ENCODE measurements at places on chromosomes 12 and 14.
A peak's percentile ranks its signal among the peaks of the same experiment; 100 is the strongest.

GRCh38 chr12:13223941-13224340 is 27.4 kb downstream of the EMP1 start:
- DNase-seq: no peak

DNA sequence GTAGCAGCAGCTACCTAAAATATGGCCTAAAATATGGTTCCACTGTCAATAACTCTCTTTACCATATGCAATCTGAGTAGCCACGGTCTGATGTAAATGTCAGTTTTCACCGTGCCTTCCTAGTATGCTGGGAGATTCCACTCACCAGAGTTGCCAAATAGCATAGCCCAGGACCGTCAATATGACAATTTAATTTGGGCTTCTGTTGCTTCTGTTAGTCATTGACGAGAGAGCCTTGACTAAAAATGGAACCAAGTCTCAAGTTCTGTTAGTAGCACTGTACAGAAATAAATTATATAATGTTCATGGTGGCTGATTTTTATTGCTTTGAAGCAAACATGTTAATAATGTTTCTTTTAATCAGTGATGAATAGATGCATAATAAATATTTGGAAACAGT is 348.4 kb downstream of the BCAT1 start:
- DNase-seq: no peak

GRCh38 chr14:77574446-77575115 is 41.9 kb downstream of the SPTLC2 start:
- no peak for DNase-seq

- DNase-seq: no peak
Observed at GRCh38 chr12:88572781-88573549, 7.3 kb downstream of the KITLG start.

GRCh38 chr12:99053616-99054362 is 408.7 kb downstream of the APAF1 start:
- DNase-seq: no peak

DNA sequence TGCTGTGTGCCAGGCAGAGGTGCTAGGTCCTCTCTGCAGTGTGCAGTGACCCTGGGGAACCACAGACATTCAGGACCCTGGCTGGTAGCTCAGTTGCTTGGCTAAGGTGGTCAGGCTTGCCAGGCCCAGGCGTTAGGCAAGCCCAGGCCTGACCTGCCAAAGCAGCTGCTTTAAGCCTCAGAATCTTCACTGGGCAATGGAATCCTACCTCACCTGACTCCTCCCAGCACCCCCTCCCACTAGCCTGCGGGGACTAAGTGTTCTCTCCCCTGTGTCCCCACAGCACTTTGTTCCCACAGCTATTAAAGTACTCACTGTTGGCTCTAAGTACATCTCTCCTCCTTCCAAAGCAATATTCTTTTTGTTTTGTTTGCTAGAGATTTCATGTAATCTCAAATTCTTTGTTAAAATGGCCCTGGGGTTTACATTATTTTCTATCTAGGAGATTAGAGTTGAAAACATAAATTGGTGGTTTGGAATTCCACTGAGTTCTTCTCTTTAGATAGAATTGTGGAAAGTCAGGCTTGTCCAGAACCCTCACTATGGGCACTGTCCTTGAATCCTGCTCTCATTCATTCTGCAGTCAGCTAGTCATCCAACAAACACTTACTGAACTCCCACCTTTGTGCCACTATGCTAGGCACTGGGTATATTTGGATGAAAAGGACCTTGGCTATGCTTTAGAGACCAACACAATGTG is 44.4 kb downstream of the DGLUCY start:
- no peak for DNase-seq

DNA sequence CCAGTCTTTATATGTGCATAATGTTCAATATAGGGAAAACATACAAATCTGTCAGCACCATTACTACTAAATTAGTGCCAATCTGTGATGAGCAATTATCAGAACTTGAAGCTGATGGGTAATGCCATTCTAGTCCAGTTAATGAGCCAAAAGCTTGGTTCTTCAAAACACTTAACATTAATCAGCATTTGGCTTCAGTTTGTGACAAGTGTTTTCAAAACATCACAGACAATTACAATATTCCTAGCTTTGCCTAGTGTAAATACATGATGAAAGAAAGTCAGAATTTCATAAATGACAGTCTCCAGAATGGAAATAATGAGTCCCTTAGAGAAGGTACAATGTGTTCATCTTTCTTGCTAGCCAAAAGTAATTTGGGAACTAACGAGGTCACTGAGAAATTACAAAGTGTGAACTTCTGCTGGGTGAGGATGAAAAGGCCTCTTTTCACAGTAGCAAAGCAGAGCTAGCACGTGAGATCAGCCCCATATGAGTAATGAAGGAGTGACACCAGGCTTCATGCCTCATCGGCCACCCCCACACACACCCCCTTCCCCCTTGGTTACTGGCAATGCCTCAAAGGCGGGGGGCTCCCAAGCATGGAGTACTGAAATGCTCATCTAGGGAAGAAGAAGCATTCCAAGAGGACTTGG is 180.6 kb upstream of the EEA1 start:
- peak; percentile 81 for DNase-seq

GRCh38 chr12:27331291-27331926 is 1.2 kb upstream of the BMAL2 start:
- DNase-seq: no peak

- peak; percentile 42 for DNase-seq
Observed at GRCh38 chr12:15151161-15152091, 69.8 kb downstream of the RERG start.

DNA sequence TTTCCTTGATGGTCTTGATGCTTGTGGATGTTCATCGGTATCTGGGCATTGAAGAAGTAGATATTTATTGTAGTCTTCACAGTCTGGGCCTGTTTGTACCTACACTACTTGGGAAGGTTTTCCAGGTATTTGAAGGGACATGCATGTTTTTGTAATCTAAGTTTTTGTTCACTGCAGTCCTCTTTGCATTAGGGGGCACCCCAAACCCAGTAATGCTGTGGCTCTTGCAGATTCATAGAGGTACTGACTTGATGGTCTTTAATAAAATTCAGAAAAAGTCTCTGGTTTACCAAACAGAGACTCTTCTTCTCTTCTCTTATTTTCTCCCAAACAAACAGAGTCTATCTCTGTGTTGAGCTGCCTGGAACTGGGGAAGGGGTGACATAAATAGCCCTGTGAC is 150.9 kb upstream of the SLC16A7 start:
- DNase-seq: no peak

GRCh38 chr12:105418229-105418628 is 87.7 kb downstream of the C12orf75 start:
- no peak for DNase-seq

DNA sequence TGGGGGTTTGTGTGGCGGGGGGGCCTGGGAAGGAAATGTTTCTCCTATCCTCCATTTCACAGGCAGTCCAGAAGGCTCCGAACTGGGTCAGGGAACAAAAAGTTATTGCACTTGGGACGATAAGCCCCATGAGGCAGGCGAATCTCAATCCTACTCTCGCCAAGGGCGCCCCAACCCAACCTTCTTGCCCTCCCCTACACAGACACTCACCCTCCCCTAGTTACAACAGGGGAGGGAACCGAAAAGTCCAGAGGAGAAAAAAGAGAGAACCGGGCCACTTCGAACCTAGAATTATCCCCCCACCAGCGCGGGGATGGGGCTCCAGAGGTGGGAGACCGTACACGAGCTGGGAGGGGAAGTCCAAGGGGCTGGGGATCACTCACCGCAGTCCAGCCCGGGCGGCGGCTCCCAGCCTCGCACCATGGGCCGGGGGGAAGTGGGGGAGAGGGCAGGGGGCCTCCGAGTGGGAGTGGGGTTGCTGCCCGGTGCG is 357 bp downstream of the HOMEZ start:
- no peak for DNase-seq

DNA sequence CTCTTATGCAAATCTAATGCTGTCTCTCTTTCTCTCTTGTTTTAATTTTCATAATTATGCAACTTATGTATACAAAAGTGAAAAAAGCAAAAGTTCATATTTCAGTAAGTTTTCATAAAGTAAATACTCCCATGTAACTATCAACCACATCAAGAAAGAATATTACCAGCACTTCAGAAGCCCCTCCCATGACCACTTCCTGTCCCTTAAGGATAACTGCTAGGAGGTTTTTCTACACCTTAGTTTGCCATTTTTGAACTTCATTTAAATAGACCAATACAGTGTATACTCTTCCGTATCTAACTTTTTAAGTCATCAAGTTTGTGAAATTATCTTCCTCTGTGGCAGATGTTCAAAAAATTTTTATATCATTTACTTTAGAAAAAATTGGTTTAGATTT is 547 bp upstream of the OR4K15 start:
- DNase-seq: no peak

DNA sequence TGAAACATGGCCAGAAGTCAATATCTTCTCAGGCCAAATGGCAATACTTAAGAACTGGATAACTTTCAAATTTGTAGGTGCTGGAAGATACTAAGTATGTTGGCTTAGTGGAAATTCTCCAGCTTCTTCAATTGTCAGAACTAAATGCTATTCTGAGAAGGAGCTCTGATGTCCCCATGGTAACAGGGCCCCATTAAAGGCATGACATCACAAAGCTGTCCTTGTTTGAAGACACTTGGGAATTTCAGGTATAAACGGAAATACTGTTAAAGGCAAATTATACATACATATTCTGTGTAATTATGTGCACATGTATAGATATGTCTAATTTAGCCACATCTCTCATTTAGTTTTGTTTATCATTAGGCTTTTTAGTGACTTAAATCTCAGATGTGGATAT is 210.0 kb upstream of the SEL1L start:
- DNase-seq: no peak

DNA sequence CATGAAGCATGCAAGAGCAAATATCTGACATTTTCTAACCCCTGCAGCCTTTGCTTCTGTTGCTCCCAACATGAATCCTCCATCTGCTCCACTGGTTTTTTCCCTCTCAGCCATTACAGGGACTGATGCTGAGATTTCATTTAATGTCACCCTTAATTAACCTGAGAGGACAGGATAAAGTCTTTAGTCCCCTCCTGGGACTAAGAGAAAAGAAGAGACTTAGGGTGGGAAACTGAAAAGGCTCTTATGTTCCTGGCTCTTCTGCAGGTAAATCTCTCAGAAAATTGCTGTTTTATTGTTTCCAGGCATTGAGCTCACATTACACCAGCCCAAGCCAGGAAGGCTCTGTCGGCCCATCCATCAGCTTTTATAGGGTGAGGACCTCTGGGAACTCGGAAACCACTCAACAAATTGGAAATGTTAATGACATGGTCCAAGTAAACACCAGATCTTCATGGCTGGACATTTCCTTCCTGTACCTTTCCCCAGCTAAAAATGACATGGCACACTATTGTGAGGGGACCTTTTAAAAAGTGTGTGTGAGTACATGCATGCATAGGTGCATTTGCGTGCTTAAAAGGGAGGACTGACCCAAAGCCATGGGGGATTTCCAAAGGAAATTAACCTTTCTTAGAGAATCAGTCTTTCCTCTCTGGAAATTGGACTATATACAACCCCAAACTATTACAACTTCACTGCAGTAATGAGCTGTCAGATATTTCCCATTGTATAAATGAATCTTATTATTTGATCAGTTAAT is 408.1 kb upstream of the TMTC1 start:
- DNase-seq: no peak

GRCh38 chr14:22614240-22614799 is 16.2 kb downstream of the ABHD4 start:
- no peak for DNase-seq

- no peak for DNase-seq
Observed at GRCh38 chr12:31003861-31004640, 69.6 kb upstream of the DDX11 start.

- no peak for DNase-seq
Observed at GRCh38 chr12:48420039-48420775, 52.2 kb upstream of the ANP32D start.

GRCh38 chr14:63952933-63953437 is 100.2 kb downstream of the SYNE2 start:
- no peak for DNase-seq

GRCh38 chr12:130877333-130877732 is 5.5 kb downstream of the RAN start:
- no peak for DNase-seq

DNA sequence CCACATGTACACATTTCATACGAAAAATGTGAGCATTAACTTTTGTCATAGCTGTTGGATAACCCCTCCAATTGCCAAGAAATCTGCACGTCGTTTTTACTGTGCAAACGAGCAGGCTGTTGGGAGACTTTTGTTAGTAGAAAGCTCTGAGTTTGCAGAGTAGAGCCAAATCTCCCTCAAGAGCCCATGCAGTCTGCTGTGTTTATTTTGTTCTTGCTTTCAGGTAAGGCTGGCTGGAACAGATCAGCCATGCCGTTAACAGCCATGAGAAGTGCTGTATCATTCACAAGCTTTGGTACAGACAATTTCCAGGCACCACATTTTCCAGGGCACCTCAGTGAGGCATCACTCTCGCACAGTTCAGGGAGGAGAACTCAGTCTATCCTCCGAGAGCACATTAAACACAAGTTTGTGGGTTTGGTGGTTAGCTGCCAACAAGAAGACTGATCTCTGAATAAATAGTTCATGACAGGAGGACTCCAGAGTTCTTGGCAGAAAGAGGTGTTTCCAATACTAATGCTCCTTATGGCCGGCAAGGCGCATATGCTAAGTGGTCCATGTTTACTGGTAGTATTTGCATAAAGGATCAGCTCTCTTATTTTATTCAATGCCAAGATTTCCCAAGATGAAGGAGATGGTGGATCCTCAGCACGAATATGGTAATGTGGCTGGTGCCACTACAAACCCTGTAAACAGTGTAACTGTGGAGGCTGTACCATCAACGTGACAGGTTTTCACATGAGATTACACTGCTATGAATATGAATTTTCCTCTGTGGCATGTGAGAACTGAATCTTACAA is 30.3 kb upstream of the PELI2 start:
- no peak for DNase-seq

- DNase-seq: no peak
Observed at GRCh38 chr14:50605766-50606165, 45.8 kb downstream of the ATL1 start.

- DNase-seq: no peak
Observed at GRCh38 chr12:59382282-59383078, 213.3 kb upstream of the SLC16A7 start.

DNA sequence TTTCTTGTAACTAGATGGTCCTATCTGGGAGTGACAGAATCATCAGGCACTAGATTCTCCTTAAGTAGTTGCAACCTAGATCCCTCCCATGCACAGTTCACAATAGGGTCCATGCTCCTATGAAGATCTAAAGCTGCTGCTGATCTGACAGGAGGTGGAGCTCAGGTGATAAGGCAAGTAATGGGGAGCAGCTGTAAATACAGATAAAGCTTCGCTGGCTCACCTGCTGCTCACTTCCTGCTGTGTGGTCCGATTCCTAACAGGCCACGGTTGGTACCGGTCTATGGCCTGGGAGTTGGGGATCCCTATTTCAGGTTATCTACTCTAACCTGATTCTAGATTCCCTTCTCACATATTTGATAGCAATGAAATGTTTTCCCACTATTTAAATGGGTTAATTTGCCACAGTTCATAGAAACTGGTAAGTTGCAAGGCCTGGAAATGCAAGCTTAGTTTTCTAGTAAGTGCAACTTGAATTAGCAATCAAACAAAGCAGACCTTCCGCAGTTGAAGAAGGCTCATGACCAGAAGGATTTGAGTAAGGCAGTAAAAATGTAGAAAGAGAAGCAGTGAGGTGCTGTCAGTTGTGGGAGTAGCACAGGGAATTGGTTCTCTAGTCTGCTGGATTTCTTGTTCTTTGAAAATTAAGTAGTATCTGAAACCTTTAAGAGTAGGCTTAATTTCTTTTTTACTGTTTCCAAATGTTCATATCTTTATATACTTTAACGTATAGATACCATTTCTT is 332.3 kb downstream of the EGLN3 start:
- DNase-seq: no peak

GRCh38 chr14:33573301-33573880 is 377.5 kb downstream of the EGLN3 start:
- DNase-seq: no peak
